ENCODE measurements at places on chromosomes 1 and 21.

- DNase-seq: no peak
Observed at GRCh38 chr1:186730951-186731729, 50.9 kb upstream of the PTGS2 start.

GRCh38 chr1:198206292-198206691 lies 49.5 kb downstream of the NEK7 start:
- DNase-seq: no peak

DNA sequence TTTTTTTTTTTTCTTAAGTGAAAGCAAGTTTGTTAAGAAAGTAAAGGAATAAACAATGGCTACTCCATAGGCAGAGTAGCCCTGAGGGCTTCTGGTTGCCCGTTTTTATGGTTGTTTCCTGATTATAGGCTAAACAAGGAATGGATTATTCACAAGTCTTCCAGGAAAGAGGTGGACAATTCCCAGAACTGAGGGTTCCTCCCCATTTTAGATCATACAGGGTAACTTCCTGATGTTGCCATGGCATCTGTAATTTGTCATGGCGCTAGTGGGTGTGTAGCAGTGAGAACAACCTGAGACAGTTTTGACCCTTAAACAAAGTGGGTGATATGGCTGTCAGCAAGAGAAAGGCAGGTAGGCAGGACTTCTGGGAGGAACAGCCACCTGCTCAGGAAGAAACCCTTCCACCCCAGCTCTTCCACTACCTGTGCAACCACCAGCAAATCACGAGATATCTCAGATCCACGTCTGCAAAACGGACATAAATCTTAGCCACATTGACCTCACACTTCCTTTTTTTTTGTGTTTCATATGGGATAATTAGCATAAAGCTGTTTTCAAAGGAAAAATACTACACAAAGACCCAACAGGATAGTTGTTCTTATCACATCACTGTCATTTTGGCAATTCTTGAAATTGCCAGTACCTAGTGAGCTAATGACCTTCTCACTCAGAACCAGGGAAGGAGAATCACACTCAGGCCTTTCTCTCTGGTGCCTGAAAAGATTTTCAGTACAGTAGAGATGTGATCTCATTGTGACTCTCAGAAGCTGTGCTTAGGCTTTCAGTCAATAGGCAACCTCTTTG lies 34.8 kb upstream of the DUSP10 start:
- DNase-seq: no peak

- no peak for DNase-seq
Observed at GRCh38 chr1:11797525-11798216, 8.1 kb downstream of the MTHFR start.

DNA sequence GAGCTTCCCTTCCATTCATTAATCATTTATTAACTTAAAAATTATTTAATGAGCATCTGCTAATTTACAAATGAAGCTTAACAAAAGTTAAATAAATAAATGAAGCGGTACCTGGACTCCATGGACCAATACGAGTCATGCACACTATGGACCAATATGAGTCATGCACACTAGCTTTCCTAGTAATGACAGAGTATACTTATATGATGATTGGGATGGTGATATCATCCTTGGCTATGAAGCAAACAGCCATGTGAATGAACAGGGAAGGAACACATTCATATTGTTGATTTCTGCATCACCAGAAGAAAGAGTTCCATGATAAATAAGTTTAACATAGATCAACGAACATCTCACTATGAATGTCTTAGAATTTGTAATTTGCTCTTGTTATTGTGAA lies 109.9 kb downstream of the SPAG17 start:
- DNase-seq: no peak

DNA sequence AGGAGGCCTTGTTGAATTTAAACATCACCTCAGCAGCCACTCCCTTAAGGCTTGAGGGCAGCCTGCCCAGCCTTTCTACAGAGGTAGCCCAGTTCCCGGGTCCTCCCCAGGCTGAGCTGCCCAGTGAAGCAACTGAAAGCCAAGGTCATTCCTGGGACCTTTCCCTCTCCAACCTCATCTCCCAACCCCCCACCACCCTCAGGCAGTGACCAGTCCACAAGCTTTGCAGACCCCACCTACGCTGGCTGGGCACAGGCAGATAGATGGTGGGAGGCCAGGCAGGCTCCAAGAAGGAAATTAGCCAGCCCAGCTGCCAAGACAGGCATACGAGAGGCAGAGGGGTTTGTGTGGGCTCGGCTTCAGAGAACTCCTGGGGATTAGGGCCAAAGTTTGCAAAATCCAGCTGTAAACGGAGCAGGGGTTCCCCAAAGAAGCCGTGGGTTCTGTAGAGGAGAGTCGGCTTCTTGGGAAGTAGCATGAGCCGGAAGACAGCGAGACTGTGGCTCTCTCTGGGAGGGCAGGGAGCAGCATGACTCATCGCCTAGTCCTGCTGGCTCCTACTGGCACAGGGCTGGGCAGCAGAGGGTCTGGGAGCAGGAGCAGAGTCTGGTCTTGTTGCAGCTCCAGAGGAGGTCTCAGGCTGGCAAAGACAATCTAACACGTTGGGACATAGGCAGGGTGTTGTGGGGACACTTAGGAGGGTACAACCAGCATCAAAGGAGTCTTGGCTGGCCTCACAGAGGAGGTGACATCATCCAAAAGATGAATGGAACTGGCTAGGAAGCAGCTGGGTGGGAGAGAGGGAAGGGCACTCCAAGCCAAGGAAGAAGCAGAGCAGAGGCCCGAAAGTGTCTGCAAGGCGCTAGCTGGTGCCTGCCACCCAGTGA lies 2.8 kb upstream of the ZC3H12A start:
- DNase-seq: no peak

GRCh38 chr1:19113697-19114092 lies 96.4 kb downstream of the UBR4 start:
- peak; percentile 38 for DNase-seq

DNA sequence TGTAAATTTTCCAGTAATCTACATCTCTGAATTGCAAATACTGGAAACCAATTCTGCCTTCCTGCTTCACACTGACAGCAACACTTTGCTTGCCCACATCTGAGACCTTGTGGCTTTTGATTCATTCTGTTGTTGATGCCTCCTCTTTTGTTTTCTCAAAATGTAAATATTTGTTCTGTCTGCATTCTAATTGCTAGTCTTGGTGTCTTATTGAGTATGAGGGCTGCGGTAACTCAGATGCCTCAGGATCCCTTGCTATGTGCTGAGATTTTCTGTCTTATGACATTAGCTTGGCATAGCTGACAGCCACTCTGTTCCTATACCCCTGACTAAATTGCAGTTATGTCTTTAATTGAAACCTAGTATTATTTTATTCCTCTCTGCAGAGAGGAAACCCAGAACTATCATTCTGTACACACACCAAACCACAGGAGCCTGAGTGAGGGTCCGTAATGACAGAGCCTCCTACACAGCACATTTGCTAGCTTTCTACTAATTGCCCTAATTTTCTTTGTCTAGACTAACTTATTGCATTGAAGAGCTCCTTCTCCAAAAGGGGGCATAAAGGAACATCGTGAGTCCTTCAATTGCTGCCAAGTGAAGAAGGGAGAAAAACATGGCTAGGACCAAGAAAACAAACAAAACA lies 72.1 kb downstream of the GREM2 start:
- DNase-seq: peak; percentile 21

GRCh38 chr1:97553971-97554370 lies 366.9 kb downstream of the DPYD start:
- DNase-seq: no peak

GRCh38 chr1:220274251-220274855 lies 2.1 kb upstream of the RAB3GAP2 start:
- DNase-seq: no peak

DNA sequence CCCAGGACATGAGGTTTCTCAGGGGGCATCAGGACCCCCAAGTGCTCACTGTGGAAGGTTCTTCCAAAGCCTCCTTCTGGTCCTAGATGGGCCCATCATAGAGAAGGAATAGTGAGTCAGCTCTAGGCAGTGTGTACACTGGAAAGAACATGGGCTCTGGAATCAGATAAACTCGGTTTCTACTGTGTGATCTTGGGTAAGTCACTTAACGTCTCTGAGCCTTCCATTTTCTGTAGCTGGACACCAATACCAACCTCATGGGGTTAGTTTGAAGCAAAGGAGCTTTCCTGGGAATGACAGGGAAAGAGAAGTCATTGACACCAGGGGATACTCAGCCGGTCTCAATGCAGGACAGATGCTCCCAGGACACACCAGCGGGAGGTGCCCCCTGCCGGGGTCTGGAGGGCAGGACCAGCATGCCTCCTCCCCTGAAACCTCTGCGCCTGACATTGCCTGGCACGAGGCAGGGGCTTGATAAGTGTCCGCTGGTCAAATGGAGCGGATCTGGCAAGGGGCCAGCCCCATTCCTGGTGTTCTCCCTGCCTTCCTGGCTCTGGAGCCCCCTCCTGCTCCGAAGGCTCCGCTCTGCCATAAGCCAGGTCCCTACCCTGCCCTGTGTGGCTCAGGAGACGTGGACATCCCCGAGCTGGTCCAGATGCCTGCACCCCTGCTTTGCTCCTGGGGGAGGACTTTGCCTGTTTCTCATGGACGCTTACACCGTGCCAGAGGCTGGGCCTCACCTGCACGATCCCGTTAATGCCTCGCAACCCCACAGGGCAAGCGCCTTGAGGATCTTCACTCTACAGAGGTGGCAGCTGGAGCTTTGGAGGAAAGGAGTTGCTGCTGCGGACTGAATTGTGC lies 52.8 kb downstream of the EDN2 start:
- DNase-seq: no peak

- DNase-seq: peak; percentile 66
Observed at GRCh38 chr1:28208818-28209441, 23.9 kb downstream of the DNAJC8 start.

DNA sequence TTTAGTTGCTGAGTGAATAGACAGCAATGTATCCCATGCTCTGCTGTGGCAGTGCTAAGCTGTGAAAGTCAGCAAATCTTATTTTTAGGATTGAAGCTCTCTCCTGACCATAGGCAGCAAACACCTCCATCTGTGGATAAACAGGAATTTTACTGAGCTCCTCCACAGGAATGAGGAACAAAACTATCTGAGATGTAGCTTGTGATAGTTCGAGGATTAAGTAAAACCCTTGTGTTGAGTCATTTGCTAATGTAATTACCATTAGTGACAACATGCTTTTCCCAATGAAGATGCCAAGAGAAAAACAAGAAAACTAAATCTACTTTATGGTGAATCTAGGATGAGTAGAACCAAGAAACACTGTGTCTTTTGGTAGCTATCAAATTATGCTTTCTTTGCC lies 122.7 kb downstream of the CLEC20A start:
- DNase-seq: no peak

- no peak for DNase-seq
Observed at GRCh38 chr1:108851567-108851966, 5.3 kb downstream of the AKNAD1 start.

DNA sequence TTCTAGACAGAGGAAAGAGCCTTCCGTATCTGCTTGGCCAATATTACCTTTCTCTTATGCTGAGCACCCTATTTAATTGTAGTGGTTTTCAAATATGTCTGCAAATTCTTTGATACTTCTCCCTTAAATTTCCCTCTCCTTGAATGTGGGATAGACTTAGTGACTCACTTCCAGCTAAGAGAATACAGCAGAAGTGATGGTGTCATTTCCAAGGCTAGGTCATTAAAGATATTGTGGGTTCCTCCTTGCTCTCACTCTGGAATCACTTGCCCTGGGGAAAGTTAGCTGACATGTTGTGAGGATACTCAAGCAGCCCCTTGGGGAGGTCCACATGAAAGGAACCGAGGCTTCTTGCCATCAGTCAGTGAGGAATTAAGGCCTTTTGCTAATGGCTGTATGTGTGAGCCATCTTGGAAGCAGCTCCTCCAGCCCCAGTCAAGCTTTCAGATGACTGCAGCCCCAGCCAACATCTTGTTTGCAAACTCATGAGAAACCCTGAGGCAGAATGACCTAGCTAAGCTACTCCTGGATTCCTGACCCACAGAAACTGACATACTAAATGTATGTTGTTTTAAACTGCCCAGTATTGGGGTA lies 8.1 kb upstream of the CITED4 start:
- DNase-seq: no peak

GRCh38 chr1:169483500-169483966 lies 2.2 kb downstream of the SLC19A2 start:
- no peak for DNase-seq

- no peak for DNase-seq
Observed at GRCh38 chr1:19122668-19123067, 87.4 kb downstream of the UBR4 start.

DNA sequence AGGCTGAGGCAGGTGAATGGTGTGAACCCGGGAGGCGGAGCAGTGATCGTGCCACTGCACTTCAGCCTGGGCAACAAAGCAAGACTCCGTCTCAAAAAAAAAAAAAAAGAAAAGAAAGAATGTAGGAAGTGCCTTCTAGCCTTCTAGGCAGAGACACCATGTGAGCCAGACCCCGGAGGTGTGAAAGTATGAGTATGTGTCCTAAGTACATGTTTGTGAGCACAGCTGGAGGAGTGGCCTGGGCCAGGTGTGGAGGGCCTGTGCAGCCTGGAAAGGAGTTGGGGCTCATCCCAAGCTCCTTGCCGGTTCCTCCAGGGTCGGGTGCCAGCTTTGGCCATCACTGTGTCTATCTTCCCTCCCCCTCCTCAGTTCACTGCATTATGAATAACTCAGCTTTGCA lies 13.0 kb downstream of the SOX13 start:
- no peak for DNase-seq

GRCh38 chr1:220563564-220563963 lies 35.6 kb downstream of the MARK1 start:
- no peak for DNase-seq

- no peak for DNase-seq
Observed at GRCh38 chr1:109131800-109132199, 17.9 kb downstream of the ELAPOR1 start.

GRCh38 chr1:150560011-150560438 lies 10.8 kb downstream of the ADAMTSL4 start:
- peak; percentile 83 for DNase-seq

DNA sequence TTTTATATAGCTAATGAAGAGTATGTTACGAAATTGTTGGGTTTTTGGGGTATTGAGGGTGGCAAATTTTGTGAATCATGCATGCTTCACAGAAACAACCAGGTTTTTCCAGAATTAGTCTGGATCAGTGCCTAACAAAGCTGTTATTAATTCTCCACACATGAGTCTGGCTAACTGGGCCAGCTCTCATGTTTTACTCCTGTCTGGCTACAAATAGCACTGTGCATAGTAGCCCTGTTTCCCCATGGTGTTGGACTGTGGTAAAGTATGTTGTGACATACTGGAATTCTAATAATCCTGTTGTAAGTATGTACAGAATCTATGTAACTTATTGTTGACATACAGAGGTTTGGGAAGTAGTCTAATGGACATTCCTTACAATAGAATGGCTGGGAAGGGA lies 35.8 kb downstream of the S100B start:
- no peak for DNase-seq

DNA sequence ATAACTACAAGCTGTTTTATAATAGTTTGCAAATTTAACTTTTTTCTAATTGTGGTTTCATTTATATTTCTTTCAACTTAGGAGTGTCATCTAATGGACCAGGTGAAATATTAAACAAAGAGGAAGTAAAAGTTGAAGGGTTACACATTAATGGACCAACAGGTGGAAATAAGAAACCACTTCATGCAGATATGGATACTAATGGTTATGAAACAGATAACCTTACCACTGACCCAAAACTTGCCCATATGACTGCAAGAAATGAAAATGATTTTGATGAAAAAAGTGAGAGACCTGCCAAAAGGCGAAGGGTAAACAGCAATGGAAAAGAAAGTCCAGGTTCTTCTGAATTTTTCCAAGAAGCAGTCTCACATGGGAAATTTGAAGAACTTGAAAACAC lies 59.7 kb downstream of the MIER1 start:
- no peak for DNase-seq

Data from CD4-positive, alpha-beta T cell treated with Interleukin-6 for 4 hours (primary cell).